ENCODE measurements at places on chromosomes 16 and 17.

GRCh38 chr17:80455336-80455710 lies 21.1 kb downstream of the NPTX1 start:
- DNase-seq, result peak; percentile 41

GRCh38 chr16:14476183-14476582 lies 153.9 kb downstream of the PARN start:
- DNase-seq, result no peak

DNA sequence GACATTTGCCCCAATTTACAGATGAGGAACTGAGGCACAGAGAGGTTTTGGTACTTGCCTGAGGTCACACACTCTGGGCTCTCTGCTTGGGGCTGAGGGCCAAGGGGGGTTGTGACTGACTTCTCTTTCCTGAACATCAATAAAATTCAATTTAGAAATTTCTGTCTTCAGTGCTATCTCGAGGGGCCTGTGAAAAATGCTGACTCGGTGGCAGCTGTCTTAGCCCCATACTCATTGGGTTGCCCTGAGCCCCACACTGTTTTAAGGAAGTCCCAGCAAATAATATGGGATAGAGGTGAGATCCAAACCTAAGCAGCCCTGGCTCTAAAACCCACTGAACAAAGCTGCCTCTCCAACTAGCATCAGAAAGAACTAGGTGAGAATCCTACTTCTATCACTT lies 7.0 kb upstream of the BRCA1 start:
- DNase-seq, result no peak

DNA sequence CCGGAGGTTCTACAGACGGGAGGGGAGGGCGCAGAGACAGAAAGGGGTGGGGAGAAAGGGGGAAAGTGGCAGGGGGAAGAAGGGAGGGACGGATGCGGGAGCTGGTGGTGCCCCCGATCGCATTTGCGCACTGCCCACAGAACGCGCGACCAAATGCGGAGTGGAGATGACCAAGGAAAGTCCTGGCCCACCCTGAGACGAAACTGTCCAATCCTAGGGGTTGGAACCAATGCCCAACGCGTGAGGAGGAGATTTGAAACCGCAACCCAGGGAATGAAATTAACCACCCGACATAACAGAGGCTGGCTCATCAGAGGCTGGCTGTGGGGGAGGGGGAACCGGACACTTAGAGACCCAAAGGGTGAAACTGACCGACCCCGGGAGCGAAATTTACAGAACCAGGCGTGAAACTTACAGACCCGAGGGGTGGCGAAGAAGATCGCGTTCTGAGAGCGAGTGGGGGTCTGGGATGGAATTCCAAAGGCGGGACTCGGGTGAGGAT lies 1.4 kb downstream of the HES7 start:
- peak; percentile 54 for DNase-seq

DNA sequence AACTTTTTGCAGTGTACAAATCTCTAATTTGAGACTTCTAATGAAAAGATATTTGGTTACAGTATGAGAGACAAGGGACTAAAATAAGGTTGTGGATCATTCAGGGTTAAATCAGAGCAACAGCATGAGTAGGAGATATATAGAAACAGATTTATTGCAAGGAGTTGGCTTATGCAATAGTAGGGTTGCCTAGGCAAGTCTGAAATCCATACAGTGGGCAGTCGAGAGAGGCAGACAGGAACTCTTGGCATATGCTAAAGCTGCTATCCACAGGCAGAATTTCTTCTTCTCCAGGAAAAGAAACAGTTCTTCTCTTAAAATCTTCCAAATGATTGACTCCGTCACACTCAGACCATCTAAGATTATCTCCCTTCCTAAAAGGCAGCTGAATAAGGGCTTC lies 500.8 kb downstream of the MAF start:
- no peak for DNase-seq

- DNase-seq, result no peak
These were observed 53.1 kb upstream of the TANGO6 start for GRCh38 chr16:68790130-68790761.
